ENCODE measurements at places on chromosomes 12 and 14. TPM values are rescaled to one million over a fixed set of nuclear protein-coding genes. Genes with fewer than 3 reads are reported as not detected.

- DNase-seq = no peak
Measured at GRCh38 chr12:90548595-90548994, 406.4 kb downstream of the CCER1 start.

DNA sequence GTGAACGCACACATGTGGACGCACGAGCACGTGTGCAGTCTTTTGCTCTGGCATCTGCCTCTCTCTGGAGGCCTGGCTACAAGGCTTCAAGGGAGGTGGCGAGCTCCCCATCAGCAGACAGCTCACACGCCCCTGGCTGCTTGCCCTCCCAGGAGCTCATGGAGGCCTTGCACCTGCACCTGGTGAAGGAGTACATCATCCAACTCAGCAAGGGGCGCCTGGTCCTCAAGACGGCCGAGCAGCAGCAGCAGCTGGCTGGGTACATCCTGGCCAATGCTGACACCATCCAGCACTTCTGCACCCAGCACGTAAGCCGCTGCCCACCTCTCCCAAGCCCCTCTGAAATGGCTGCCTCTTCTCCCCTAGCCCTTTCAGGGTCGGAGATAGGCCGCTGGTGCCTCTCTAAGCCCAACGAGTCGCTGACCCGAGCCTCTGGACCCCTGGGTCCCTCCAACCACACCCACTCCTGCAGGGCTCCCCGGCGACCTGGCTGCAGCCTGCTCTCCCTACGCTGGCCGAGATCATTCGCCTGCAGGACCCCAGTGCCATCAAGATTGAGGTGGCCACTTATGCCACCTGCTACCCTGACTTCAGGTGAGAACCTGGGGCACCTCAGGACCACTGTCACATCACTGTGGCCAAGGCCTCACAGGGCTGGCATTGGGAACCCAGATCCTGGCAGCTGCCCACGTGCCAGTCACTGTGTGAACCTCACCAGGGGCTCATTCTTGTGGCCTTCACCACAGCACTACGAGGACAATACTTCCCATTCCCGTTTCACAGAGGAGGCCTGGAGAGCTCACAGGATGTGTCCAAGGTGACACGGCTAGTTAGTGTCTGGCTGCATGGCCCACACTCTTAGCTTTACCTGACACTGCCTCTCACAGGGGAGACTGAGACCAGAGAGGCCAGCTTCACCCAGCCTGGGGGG is 10.2 kb downstream of the TNFAIP2 start:
- no peak for DNase-seq

GRCh38 chr12:53071591-53072551 is 7.3 kb downstream of the SPRYD3 start:
- DNase-seq = no peak

DNA sequence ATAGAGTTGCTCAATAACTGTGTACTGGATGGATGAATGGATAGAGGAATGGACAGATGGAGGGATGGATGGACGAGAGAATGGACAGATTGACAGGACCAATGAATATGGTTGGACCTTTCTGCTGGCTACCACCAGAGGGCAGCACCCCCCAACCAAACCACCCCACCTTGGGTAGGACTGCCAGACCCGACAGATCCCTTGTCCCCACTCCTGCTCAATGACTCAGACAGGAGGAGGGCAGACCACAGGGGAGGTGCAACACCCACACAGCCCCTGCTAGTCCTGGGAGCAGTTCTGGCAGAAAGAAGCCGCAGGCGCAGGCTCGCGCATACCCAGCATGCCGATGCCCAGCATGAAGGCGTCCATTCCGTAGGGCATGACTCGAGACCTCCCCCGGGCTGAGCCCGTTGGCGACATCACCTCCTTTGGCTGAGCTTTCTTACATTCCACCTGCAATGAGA is 12.4 kb downstream of the MSI1 start:
- DNase-seq = no peak

GRCh38 chr12:69966839-69967238 is 141.8 kb downstream of the MYRFL start:
- DNase-seq = no peak

DNA sequence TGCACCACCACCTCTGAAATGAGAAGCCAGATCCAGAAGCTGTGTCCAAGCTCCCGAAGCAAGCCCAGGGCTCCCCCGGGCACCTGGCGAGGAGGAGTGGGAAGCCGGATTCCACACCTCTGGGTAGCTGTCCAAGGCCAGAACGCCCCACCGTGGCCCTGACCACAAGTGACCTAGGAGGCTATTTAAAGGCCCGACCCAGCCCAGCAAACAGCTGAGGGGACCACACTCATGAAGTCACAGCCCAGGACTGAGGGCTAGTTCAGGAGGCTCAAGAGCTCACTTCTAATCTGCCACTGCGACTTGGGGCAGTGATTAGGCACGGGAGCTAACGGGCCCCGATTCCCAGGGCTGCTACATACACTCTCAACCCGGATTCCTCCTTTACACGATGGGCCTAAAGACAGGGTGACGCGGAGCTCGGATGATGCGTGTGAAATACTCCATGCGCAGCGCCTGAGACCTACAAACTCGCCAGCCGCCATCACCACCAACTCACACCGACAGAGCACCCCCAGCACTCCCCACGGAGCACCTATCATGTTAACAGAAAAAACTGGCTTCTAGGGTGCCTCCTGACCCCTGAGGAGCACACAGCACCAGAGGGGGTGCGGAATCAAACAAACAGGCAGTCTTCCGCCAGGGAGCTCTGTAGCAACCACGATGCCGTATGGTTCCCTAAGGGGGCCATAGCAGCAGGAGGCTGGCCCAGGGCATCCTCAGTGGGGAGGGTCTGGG is 84.0 kb upstream of the GPR68 start:
- no peak for DNase-seq

- no peak for DNase-seq
Measured at GRCh38 chr14:22928237-22929103, 706 bp downstream of the PRMT5 start.

- DNase-seq = no peak
Measured at GRCh38 chr12:76020731-76021672, 10.6 kb downstream of the PHLDA1 start.

DNA sequence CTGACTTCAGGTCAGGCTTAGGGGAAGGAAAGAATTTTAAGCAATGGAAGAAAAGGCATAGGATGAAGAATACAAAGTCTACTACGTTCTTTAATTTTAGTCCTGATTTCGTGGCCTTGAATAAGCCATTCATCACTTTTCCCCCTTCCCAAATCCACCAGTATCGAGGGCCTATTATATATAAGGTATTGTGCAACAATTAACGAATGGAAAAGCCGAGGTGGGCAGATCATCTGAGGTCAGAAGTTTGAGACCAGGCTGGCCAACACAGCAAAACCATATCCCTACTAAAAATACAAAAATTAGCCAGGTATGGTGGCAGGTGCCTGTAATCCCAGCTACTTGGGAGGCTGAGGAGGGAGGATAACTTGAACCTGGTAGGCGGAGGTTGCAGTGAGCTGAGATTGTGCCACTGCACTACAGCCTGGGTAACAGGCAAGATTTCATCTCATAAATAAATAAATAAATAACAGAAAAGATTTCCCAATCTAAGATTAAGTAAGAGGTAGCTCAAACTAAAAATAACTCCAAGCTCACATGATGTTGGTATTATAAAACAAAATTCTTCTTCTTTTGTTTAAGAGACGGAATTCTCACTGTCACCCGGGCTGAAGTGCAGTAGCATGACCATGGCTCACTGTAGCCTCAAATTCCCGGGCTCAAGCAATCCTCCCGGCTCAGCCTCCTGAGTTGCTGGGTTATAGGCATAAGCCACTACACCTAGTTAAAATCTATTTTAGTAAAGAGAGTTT is 58.3 kb upstream of the NR2C1 start:
- DNase-seq = no peak

GRCh38 chr12:92551853-92552397 is 150.9 kb upstream of the PLEKHG7 start:
- DNase-seq = no peak

DNA sequence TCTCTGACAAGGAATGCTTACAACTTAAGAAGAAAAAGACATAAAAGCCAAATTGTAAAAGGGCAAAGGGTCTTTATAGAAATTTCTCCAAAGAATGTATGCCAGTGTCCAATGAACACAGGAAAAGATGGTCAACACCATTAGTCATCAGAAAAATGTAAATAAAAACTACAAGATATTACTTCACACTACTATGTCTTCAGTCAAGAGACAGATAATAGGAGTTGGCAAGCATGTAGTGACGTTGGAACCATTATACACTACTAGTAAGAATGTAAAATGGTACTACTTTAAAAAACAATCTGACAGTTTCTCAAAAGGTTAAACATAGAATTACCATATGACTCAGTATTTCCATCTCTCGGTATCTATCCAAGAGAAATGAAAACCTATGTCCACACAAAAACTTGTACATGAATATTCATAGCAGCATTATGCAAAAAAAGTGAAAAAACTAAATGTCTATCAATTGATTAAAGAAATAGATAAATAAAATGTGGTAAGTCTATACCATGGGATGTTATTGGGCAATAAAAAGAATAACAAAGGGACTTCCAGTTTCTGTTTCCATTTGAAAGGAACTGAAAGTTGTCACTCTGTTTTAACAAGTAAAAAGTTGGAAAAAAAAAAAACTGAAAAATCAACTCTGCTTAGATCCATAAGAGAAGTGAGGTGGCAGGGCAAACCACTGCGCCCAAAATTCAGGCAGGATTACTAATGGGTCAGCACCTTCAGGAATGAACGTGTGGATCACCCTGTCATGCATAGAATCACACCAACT is 69.8 kb downstream of the ALG10B start:
- no peak for DNase-seq

GRCh38 chr12:124184456-124184855 is 110.4 kb upstream of the RFLNA start:
- no peak for DNase-seq

- no peak for DNase-seq
Measured at GRCh38 chr12:131597333-131597732, 113.6 kb upstream of the SFSWAP start.

DNA sequence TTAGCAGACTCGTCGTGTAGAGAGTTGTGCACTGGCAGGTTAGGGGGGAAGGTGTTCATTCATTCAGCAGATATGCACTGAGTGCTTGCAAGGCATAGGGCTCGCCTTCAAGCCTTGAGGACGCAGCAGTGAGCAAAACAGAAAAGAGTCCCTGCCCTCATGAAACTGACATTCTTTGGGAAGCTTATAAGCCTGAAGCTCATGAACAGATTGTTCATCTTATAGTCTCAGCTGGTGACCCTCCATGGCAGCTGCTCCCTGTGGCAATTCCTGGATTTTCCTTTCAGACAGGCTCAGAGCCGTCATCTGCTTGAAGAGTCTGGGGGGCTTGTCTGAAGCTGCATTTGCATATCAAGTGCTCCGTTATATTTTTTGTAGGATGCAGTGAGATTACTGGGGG is 148.4 kb downstream of the PRKCH start:
- no peak for DNase-seq

DNA sequence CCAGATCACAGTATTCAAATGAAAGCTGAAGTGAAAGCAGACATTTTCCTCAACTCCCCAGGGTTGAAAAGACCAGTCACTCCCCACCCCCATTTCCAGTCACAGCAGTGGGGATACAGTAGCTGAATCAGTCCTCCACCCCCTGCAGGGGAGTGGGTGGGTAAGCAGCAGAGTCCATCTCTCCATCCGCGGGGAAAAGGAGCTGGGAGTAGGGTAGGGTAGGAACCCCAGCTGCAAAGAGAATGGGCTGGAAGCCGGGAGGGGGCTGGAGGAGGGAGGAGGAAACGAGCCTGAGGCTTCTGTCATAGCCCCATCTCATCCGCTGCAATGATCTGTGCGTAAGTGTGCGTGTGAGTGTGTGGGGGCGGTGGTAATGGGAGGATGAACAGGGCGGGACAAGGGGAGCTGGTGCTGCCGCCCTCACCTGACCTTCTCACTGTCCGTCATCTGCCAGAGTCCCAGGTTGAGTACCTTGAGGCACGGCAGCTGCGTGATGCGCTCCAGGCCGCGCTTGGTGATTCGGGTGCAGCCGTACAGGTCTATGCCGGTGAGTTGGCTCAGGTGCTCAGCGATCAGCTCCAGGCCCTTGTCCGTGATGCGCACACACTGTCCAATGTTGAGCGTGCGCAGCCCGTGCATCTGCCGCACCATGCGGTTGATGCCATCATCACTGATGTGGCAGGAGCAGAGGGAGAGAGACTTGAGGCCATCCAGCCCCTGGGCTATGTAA is 1.8 kb downstream of the FBXL14 start:
- DNase-seq = no peak

- DNase-seq = no peak
Measured at GRCh38 chr12:15691388-15691787, 97.8 kb downstream of the EPS8 start.

- no peak for DNase-seq
Measured at GRCh38 chr12:104697186-104697585, 240.4 kb downstream of the CHST11 start.

DNA sequence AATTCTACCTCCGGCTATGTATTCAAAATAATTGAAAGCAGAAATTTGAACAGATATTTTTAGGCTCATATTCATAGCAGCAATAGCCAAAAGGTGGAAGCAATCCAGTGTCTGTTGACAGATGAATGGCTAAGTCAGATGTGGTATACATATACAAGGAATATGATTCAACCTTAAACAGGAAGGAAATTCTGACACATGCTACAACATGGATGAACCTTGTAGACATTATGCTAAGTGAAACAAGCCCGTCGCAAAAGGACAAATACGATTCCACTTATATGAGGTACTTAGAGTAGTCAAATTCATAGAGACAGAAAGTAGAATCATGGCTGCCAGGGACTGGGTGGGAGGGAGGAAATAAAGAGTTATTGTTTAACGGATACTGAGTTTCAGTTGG is 331.6 kb downstream of the PCNX1 start:
- no peak for DNase-seq

DNA sequence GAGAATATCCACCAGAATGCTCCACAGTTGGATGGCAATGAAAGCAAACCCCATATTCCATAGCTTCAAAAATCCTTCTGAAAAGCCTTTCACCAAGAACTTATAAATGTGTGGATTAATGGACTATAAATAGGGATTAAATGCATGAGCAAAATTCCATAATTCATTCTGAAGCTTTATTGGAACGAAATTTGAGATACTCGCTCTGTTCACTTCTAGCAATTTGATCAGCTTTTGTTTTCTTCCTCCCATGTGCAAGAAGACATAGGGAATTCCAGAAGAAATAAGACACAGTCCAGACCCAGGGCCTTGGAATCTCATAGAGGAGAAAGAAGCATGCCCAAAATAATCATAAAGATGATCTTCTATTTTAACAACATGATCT is 285.9 kb upstream of the TMPO start:
- DNase-seq = no peak

- no peak for DNase-seq
Measured at GRCh38 chr12:22101749-22102243, 55.8 kb downstream of the CMAS start.

- DNase-seq = peak; percentile 71
Measured at GRCh38 chr12:75814851-75815754, 216.5 kb downstream of the PHLDA1 start.

NAP1L1 gene
- 990 TPM for polyA plus RNA-seq

LHX5 gene
- polyA plus RNA-seq = not detected

TIMM9 gene
- 90.2 TPM for polyA plus RNA-seq

GALNT9 gene
- polyA plus RNA-seq = 8.8 TPM

IL23A gene
- 0.79 TPM for polyA plus RNA-seq

C12orf50 gene
- polyA plus RNA-seq = 0.29 TPM

LTBP2 gene
- polyA plus RNA-seq = 4.2 TPM

ACRBP gene
- polyA plus RNA-seq = 4.2 TPM

CLEC4D gene
- polyA plus RNA-seq = 0.35 TPM

SPTLC2 gene
- polyA plus RNA-seq = 75.4 TPM
